ENCODE measurements at places on chromosomes 4 and X.

GRCh38 chr4:146477054-146477453, 44.7 kb downstream of the SLC10A7 start:
- no peak for DNase-seq

DNA sequence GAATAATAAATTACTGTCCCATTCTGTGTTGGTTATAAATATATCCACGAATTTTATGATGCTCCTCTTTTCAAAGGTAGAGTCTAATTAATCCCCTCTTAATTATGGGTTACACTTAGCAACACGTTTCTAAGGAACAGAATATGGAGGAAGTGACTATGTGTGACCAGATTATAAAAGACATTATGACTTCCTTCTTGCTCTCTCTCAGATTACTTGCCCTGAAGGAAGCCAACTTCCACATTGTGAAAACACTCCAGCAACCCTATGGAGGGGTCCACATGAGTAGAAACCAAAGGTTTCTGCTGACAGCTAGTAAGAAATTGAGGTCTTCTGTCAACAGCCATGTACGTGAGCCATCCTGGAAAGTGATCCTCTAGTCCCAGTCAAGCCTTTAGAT, 59.3 kb downstream of the WDFY3 start:
- no peak for DNase-seq

DNA sequence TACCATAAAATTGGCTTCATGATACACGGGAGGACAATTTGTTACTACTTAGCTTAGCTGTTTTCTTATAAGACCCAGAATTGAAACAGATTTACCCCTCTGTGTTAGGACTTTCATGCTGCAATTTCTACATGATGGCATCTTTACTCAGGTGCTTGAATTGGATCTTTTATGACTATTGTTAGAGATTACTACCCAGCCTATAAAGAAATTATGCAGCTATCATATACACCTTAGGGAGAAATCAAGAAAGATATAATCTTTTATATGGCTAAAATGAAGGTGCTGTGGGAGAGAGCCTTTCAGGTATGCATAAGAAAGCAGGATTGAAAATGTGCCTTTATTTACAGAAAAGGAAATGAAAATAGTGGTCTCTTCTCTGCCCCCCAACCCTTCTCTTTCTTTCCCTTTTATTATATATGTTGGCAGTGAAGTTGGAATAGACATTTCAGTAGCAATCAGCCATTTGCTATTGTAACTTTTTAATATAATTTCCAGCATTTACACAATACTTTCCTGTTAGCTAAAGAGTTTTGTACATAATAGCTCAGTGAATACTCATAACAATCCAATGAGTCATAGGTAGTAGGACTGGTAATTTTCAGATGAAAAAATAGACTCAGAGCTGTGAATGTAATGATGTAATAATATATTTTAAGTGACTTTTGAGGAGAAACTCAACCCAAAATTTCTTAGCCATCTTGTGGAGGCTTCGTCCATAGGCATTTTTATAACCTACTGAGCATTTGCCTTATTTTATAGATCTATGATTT, 311.8 kb downstream of the ADGRL3 start:
- DNase-seq: no peak

- no peak for DNase-seq
Observed at GRCh38 chrX:20056704-20057103, 60.0 kb downstream of the MAP7D2 start.

DNA sequence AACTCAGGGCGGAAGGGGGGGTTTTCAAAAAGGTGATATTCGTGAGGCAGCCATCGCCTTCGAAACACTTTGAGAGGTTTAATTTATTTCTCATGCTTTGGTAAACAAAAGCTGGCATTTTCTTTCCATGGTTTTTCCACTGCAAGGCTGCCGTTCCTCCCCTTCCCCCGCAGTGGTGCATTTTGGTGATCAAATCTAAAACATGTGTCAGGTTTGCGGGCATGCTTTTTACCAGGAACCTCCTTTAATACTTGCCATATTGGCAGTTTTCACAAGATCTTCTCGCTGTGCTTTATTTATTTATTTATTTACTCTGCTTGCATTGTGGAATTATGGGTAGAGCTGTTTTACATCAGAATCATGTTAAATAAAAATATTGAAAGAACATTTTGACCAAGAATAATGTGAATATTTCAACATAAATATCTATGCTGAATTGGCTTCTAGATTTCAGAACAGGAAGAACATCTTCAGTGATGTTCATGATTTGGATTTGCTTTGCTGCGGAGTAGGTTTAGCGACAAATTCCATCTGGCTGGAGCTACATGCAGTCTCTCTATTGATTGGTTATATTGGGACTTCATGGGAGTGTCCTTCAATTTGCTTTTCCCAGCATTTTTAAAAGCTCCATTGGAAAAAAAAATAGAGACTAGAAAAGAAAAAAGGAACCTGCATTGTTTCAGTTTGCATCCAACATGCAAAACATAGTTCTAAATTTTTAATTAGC, 54.4 kb downstream of the STOX2 start:
- DNase-seq: no peak

DNA sequence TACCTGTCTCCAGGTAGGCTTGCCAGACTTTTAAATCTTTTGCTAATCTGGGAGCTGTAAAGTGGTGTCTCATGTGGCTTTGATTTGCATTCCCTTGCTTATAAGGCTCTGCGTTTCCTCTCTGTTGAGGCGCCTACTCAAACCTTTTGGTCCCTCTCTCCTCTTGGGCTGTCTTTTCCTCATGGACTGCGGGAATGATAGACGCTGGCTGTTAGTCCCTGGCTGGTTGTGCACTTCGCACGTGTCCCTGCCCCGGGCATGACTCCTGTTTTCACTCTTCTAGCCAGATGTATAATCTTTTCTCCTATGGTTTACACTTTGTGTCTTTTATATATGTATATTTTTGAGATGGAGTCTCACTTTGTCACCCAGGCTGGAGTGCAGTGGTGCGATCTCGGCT, 39.7 kb downstream of the RGS12 start:
- no peak for DNase-seq

- no peak for DNase-seq
Observed at GRCh38 chr4:71609167-71609566, 174.7 kb downstream of the GC start.

- peak; percentile 67 for DNase-seq
Observed at GRCh38 chrX:118975831-118976598, 1.6 kb downstream of the LONRF3 start.

All from CD4-positive, alpha-beta T cell treated with Interleukin-2 at 100 ng/mL for 4 hours (primary cell).